RWPE1 (cell line): ENCODE measurements at places on chromosomes 5 and 9.

GRCh38 chr9:12846035-12846434, 71.2 kb downstream of the LURAP1L start:
- no peak for DNase-seq

DNA sequence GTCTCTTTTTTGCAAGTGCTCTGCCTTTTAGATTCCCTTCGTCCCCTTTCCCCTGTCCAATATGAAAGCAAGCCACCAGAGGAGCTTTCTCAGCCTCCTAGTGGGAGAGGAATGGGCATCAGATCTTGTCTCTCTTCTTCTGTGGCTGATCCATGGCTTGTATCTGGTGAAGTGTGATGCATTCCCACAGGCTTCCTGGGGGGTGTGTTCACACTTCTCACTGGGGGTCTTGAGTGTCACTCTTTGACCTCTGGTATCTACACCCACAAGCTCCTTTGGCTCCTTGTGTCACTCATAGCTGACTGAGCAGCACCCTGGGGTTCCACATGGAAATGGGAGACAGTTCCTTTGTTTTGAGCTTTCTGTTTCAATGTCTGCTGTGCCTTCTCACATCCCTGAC, 411.5 kb downstream of the GADD45G start:
- no peak for DNase-seq

DNA sequence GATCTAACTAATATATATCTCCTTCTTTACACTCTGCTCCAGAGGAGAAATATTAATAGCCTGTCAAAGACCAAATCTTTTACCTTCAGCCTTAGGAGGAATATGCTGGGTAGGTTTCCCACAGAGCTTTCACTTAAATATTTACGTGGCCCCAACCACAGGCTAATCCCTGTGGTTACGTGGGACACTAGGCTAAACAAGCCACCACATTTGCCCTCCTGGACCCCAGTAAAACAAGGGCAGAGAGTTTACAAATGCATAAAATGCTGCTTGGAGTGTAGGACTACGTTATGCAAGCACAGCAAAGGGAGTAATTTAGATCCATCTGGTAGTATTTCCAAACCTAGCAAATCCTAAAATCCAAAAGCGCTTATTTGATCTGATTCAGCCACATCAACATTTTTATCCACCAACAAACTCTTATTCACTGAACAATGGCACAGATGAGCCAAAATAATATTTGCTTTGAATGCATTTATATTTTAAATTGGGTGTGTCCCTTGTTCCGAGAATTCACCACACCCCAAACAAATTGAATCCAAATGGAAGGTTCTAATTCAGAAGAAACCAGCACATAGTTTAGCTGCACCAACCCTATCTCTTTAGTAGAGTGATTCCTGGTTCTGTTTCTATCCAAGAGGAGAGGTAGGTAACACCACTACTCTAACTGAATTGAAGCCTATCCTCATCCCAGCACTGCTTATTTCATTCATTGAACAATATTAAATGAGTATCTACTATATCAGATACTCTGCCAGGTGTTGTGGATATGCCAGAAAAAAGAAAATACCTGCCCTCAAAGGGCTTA, 179.0 kb downstream of the TSSK1B start:
- DNase-seq, result no peak

DNA sequence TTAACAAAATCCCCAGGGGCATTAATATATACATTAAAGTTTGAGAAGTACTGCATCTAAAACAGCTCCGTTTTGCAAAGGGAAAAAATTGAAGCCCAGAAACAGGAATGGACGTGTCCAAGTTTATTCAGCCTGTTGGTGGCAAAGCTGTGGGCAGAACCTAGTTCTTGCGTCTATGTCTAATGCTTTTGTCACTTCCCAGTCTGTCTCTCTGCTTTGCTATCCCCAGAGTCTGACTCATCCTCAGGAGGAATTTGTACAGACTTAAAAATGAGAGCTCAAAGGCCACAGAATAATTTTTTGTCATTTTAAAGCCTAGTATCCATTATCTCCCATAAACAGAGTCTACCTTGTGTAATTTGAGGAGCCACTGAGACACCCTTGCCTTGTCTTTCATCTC, 330.9 kb upstream of the GRIA1 start:
- peak; percentile 42 for DNase-seq

DNA sequence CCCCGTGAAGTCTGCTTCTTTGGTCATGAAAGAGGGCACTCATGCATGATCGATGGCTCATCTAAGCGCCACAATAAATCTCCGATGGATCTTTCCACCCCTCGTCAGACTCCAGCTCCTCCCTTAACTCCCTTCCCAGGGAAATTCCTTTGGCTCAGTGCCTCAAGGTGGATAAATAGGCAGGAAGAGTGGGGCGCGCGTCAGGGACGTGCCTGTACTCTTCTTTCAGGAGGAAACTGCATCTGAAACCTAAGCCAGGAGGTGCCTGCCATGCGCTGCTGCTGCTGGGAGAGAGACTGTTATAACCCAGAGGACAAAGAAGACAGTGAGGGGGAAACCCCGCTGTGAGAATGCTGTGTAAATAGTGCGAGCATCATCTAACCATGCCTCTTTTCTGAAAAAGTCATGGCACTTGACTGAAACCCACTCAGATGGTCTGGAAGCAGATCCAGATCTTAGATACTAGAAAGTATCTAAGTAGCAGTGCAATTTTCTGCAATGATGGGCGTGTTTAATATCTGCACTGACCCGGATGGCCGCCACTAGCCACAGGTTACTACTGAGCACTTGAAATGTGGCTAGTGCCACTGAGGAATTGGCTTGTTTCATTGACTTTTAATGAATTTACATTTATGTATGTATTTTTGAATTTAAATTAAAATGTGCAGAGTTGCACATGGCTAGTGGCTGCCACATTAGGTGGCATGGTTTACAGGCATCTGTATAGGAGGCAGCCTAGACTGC, 120.3 kb upstream of the BASP1 start:
- peak; percentile 42 for DNase-seq

DNA sequence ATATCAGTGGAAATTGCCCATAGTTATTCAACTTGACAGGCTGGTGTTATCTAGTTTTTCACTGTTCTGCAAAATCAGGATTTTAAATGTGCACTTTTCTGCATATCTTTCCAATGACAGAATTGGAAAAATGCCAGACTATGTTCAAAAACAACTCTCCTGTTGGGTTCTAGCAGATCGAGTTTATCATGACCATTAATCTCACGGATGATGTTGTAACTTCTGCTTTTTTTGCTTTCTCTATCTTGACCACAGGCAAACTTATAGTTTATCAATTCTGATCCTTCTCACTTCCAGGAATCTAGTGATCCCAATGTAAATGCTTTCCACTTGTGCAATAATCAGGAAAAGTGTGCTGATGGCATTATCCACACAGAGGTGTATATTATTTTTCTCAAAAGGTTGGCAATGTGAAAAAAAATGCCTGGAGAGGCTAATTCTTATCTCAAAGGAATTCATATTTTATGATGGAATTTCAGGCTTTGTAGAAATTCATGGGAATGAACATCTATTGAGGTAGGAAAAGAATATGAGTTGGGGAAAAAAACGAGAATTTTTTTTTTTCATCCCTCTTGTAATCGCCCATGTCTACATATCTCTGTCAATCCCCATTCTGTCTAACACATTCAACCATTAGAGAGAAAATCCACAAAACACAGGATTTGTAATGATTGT, 73.6 kb upstream of the DAB2 start:
- peak; percentile 16 for DNase-seq

DNA sequence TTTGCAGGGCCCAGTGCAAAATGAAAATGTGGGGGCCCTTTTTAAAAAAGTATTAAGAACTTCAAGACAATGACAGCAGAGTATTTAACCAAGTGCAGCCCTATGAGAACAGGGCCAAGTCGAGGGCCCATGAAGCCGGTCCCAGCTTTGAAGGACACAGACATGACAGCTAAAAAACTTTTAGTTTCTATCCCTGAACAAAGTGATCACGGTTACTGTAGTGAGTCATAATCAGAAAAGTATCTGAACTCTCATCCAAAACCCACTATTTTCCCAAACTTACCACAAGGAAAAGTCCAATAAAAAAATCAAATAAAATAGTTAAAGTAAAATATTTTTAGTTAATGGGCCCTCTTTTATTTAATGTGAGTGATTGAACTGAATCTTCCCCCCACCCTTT, 126.0 kb downstream of the MEF2C start:
- no peak for DNase-seq

DNA sequence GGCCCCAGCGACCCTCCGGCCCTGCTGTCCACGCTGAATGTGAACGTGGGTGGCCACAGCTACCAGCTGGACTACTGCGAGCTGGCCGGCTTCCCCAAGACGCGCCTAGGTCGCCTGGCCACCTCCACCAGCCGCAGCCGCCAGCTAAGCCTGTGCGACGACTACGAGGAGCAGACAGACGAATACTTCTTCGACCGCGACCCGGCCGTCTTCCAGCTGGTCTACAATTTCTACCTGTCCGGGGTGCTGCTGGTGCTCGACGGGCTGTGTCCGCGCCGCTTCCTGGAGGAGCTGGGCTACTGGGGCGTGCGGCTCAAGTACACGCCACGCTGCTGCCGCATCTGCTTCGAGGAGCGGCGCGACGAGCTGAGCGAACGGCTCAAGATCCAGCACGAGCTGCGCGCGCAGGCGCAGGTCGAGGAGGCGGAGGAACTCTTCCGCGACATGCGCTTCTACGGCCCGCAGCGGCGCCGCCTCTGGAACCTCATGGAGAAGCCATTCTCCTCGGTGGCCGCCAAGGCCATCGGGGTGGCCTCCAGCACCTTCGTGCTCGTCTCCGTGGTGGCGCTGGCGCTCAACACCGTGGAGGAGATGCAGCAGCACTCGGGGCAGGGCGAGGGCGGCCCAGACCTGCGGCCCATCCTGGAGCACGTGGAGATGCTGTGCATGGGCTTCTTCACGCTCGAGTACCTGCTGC, 839 bp downstream of the KCNV2 start:
- DNase-seq, result no peak

DNA sequence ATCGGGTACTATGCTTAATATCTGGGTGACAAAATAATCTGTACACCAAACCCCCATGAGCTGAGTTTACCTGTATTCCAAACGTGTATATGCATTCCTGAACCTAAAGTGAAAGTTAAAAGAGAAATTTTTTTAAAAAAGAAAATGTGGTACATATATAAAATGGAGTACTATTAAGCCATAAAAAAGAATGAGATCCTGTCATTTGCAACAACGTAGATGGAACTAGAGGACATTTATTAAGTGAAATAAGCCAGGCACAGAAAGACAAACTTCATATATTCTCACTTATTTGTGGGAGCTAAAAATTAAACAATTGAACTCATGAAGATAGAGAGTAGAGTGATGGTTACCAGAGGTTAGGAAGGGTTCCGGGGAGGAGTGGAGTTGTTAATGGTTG, 44.8 kb downstream of the NDUFAF2 start:
- DNase-seq, result no peak

DNA sequence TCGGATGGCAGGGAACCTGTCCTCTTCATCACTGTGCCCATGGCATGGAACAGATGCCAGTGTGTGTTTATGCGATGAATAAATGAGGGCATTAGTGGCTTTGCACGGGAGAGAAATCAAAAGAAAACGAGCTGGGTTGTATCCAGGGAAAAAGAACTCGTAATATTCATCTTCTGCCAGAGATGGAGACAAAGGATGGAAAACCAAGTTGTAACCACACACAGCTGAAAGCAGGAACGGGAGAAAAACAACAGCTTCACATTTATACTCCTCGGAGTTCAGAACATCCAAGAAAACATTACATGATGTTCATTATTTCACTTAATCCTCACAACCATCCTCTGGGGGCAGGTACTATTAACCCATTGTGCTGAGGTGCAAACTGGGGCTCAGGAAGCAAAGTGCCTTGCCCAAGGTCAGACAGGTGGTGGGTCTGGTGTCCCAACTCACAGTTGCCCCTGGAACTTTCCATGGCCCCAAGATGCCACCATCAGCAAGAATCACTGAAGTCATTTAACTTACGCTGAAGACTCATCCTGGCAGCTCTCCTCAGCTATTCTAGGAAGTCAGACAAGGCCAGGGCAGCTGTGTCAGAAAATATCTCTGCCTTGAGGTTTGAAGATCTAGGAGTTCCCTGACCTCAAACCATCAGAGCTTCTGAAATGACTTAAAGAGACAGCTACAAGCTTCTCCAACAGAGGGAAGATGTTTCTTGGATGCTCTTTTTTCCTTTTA, 250.4 kb downstream of the NSG2 start:
- no peak for DNase-seq

DNA sequence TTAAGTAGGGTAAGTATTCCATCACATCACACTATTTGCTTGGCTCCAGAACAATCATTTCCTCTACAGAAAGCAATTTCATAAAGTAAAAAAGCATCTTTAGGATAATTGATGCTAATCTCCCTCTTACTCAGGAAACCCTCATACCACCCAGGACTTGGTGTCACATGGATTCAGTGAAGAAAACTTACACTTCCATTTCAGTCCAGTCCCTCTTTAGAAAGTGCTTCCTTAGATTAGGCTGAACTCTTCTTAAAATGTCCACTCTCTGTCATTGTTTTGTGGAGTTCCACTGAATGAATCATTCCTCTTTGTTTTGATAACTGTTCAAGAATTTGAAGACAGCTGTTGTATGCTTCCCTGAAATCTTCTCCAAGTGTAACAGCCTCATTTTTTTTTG, 144.0 kb upstream of the ZNF462 start:
- peak; percentile 14 for DNase-seq

- no peak for DNase-seq
These were observed 93.9 kb upstream of the STARD4 start for GRCh38 chr5:111606194-111606593.

DNA sequence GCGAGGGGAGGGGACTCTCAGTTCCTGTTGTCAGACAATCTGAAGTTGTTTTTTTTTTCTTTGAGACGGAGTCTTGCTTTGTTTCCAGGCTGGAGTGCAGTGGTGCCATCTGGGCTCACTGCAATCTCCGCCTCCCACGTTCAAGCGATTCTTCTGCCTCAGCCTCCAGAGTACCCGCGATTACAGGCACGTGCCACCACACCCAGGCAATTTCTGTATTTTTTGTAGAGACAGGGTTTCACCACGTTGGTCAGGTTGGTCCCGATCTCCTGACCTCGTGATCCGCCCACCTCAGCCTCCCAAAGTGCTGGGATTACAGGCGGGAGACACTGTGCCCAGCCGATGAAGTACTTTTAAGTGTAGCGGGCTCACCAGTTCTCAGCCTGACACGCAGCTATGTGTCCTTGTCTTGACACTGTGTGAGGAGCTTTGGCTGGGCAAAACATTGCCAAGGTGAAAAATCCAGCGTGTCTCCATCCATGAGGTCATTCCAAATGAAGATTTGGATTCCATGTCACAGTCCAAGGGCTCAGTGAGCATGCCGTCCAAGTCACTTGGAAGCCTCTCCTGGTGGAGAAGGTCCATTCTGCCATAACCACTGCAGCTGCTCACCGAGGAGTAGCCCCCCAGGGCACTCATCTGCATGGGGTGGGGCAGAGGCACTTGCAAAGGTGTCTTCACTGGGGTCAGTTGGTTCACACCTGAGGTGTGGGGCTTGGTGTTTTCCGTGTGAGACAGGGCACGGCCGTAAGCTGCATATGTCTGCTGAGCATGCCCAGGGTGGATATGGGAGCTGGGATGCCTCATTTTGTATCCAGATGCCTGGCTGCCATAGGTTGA, 32.0 kb downstream of the OR2V1 start:
- DNase-seq, result no peak

- no peak for DNase-seq
These were observed 3.9 kb downstream of the DAB2IP start for GRCh38 chr9:121655231-121655755.

DNA sequence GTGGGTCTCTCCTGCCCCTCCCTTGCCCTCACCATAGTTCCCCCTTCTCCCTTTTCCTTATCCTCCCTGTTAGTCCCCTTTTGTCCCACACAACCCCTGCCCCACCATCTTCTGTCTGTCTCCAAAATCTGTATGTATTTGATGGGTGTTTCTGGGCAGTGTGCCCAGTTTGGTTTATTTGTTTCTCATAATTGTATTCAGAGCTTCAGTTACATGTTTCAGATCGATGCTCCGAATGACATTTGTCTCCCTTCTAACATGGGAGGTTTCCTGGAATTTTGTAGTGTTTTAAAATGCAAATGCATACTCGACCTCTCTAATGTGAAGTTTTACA, 22.2 kb downstream of the FBXL7 start:
- DNase-seq, result no peak
